ENCODE measurements at places on chromosomes 1 and 21.

DNA sequence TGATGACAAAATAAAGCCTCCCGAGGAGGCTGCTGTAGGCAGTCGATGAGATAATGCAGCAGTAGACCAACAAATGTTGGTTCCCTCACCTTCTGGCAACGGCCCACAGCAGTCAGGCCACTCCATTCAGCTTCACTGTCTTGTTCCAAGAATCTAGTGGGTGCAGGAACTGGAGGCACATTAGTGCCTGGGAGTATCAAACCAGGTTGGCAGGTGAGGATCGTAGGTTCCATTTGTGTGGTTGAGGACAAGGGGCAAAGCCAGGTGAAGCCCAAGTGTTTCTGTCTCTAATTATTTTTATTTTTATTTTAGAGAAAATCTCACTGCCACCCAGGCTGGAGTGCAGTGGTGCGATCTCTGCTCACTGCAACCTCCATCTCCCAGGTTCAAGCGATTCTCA, 13.3 kb downstream of the FBXO2 start:
- no peak for DNase-seq

GRCh38 chr1:25472471-25472870, 41.8 kb downstream of the MACO1 start:
- no peak for DNase-seq

GRCh38 chr1:174158767-174159251, 511 bp upstream of the RABGAP1L start:
- DNase-seq, result no peak

GRCh38 chr1:61091455-61091854, 9.1 kb downstream of the NFIA start:
- no peak for DNase-seq

GRCh38 chr1:38131024-38131585, 84.5 kb upstream of the POU3F1 start:
- DNase-seq, result peak; percentile 48

GRCh38 chr1:90993245-90993644, 28.6 kb downstream of the ZNF644 start:
- DNase-seq, result no peak

DNA sequence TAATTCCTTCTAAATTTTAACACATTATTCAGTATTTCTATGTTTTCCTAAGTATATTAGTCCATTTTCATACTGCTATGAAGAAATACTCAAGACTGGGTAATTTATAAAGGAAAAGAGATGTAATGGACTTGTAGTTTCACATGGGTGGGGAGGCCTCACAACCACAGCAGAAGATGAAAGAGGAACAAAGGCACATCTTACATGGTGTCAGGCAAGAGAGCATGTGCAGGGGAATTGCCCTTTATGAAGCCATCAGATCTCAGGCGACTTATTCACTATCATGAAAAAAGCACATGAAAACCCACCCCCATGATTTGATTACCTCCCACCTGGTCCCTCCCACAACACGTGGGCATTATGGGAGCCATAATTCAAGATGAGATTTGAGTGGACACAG, 15.6 kb downstream of the GBP5 start:
- DNase-seq, result no peak

GRCh38 chr21:36482673-36483072, 2.8 kb upstream of the CLDN14 start:
- DNase-seq, result no peak

- no peak for DNase-seq
Measured at GRCh38 chr1:101379950-101380349, 143.1 kb downstream of the S1PR1 start.

- peak; percentile 18 for DNase-seq
Measured at GRCh38 chr21:15289896-15290841, 225.4 kb upstream of the NRIP1 start.

- no peak for DNase-seq
Measured at GRCh38 chr1:63630238-63630637, 37.0 kb downstream of the PGM1 start.

DNA sequence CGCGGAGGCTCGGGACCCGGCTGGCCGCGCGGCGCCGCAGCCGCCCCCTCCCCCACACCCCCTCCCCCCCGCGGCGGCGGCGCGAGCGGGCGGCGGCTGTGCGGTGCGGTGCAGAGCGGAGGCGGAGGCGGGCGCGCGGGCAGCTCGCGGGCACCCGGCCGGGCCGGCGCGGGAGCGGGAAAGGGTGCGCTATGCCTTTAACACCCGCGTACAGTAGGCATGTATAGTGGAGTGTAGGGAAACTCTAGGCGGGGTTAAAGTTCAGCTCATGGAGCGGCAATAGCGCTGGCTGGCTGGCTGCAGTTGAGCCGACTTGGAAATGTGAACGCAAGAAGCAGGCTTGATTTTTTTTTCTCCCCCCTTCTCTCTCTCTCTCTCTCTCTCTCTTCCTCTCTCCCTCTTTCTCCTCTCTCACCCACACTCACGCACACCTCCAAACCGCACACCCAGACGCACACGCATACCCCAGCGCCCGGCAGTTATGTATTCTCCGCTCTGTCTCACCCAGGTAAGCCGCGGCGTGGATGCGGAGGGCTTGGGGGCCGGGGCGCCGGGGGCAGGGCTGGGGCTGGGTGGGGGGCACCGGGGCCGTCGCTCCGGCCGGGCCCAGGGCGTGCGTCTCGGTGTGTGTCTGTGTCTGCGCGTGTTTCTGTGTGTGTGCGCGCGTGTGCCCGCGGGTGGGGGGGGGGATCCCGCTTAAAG, at the start of gene NFIA:
TSS of gene NFIA (plus strand) at position 251 of the 702 bp plus-strand sequence.
- DNase-seq, result peak; percentile 63

DNA sequence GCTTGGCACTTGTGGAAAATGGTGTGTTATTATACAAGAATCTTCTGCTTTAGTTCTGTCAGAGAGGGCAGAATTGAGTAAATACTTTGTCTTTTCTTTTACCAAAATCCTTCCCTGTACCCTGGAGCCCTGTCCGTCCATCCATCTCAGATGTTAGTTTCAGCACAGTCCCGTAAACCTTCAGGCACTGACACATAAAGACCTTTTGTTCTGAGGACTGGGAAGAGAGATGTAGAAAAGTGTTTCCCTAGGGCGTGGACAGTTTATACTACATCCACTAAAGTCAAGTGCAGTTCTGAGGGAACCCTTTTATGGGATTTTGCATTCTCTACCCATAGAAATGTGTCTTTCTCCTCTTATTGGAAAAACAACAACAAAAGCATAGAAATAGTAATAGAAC, 162.4 kb downstream of the PDE4B start:
- DNase-seq, result no peak

- no peak for DNase-seq
Measured at GRCh38 chr1:22841142-22841541, 130.5 kb downstream of the EPHB2 start.

DNA sequence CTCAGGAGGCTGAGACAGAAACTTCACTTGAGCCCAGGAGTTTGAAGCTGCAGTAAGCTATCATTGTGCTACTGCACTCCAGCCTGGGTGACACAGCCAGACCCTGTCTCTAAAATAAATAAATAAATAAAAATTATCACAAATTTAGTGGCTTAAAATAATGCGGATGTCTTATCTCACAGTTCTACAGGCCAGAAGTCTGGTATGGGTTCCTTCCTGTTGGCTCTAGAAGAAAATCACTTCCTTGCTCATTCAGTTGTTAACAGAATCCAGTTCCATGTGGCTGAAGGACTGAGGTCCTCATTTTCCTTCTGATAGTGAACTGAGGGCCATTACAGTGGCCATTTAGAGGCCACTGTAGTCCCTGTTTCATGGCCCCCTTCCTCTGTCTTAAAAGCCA, 94.6 kb upstream of the S1PR1 start:
- no peak for DNase-seq

- DNase-seq, result no peak
Measured at GRCh38 chr1:97680894-97681293, 239.9 kb downstream of the DPYD start.

DNA sequence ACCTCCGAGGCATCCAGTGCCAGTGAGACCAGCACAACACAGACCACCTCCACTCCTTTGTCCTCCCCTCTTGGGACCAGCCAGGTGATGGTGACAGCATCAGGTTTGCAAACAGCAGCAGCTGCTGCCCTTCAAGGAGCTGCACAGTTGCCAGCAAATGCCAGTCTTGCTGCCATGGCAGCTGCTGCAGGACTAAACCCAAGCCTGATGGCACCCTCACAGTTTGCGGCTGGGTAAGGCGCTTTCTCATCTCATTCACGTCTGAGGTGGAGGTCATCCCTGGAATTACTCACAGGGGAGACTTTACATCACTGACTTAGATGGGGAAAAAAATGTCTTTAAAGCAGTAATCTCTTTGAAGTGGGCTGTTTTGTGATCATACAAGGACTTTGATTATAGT, 106.3 kb downstream of the CD247 start:
- DNase-seq, result no peak

DNA sequence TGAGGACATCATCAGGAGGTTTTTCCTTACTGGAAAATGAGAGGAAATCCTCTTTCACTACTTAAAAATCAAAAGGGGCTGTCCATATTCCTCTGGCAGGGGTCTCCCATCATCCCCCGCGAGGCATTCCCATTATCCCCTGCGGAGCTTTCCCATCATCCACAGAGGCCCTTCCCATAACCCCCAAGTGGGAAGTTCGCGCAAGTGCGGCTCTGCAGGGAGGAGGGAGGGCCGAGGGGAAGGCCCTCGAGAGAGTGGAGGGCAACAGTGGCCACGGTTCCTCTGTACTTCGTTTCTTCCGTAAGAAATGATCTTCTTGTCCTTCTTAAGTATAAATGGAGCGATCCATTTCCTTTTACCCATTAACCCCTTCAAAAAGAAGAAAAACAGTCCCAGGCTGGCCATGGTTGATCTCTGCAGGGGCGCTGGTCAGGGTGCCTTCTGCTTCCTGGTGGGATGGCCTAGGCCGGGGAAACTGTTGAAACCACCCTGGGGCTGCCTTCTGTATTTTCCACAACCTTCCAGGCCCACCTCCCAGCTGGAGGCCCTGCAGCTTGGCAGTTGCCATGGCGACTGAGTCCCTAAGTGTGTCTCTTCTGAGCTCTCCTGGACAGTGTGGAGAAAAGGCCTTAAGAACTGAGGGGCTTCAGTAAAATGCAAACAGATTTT, 3.6 kb upstream of the RSPH1 start:
- DNase-seq, result no peak

DNA sequence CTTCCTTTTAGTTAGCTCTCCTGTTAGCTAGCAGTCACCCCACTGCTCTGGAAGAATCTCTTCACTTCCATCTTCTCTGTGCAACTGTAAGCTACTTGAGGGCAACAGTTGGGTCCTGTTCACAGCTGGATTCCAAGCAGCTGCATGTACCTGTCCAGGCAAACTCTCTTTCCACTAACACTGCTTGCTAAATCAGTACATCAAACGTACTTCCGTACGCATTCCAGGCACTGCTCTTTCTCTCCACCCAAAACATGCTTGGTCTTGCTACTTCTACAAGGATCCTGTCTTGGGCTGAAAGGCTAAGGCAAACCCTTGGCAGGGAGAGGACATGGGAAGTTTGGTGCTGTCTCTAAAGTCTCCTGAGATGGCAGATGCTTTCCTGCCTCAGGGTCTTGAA, 139.2 kb upstream of the CACNA1E start:
- DNase-seq, result no peak

GRCh38 chr1:19557609-19558051, 72.3 kb upstream of the CAPZB start:
- DNase-seq, result peak; percentile 43

- peak; percentile 38 for DNase-seq
Measured at GRCh38 chr1:171646249-171646560, 6.3 kb downstream of the MYOC start.

DNA sequence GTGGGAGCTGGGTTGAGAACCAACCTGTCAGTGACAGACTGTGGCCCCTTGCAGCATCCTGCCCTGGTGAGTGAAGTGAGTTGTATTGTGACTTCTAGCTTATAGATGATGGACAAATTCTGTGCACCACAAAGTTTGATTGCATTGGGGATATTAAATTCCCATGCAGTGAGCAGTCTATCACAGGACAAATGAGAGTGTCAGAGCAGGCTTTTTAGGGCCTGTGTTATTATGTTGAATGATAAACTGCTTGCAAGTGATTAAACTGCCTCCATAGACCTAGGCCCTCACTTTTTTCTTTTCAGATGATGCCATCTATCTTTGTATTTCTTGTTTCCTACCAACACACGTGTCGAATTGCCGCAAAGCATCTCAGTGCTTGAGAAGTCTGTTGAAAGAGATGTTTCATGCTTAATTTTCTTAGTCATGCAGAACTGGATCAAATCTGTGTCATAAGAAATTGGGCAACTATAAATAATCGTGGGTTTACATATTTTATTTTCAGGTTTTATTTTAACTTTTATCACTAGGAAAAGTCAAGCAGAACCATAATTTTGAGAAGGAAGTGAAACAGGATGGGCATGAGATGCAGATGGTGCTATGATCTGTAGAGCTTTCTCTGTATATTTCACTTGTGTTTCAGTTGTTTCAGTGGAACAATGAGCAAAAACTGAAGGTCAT, 199.2 kb downstream of the S1PR1 start:
- no peak for DNase-seq

GRCh38 chr1:106937104-106937503, 119.4 kb upstream of the PRMT6 start:
- peak; percentile 95 for DNase-seq

GRCh38 chr1:17427696-17428660, 11.5 kb downstream of the RCC2 start:
- DNase-seq, result no peak

DNA sequence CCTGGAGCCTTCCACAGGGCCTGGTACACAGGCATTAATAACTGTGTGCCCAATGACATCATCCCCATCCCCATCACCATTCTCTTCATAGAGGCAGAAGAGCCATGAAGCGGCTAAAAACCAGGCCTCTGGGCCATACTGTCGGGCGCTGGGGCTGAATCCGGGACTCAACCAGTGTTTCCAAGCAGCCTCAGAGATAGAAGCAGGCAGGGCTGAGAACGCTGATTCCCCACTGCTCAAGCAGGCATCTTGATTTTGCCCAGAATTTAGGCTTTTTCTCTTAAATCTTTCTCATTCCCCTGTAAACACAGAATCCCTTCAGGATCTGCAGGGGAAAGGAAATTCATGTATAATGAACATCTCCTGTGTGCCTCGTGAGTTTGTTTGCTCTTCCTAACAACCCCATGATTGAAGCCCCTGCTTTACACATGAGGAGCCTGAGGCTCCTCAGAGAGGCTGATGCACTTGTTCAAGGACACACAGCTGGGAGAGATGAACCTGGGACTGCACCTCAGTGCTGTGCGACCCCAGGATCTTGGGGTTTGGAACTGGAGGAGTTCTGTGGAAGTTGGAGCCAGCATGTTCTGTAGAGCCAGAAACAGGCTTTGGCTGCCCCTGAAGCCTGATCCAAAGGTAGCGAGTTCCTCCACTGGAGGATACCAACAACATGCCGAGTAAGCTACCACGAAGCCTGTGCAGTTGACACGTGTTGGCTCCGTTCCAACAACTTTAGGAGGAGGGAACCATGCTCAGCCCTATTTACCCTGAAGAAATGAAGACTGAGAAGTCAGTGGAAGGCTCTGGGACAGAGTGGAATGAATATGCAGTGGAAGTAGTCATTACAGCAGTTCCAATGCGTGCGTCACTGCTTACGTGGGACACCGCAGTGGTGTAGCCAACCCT, 55.5 kb downstream of the EDN2 start:
- no peak for DNase-seq

GRCh38 chr1:81513796-81514354, 286.9 kb upstream of the ADGRL2 start:
- DNase-seq, result no peak
